ENCODE measurements at places on chromosomes 7 and 10.

DNA sequence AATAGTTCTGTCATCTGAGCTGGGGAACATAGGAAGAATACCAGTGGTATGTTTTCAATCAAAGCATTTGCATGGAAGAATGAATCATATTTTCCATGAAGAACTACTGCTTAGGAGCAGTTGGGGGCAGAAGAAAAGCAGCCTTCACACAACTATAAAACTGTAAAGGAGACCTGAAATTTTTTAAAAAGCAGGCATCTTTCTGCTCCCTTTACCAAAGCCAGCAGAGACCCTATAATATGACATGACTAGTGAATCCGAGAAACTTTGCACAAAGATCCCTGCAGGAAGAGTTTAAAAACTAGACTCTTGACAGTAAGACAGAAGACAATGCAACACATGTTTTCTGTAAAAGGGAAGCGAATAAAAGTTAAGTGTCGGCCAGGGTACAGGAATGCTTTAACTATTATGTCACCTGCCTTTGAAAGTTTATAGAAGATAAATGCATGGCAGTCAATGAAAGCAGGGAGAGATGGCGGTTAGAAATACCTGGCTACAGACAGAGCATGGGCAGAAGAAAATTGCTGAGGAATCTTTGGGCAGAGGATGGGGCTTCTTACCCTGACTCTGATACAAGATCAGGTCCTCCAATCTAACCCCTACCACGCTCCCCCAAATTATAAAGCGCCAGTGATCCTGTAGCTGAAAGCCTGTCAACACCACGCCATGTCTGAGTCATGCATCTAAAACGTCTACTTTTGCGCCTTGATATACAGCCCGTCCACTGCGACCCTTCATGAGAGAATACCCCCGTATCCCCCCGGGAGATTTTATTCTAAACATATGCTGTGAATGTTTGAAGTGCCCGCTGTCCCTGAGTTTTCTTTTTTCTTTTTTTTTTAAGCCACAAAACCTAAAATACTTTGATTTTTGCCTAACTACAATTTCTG is 93.1 kb downstream of the GLI3 start:
- no peak for DNase-seq

GRCh38 chr10:30883116-30883515 is 148.5 kb downstream of the ZNF438 start:
- no peak for DNase-seq

DNA sequence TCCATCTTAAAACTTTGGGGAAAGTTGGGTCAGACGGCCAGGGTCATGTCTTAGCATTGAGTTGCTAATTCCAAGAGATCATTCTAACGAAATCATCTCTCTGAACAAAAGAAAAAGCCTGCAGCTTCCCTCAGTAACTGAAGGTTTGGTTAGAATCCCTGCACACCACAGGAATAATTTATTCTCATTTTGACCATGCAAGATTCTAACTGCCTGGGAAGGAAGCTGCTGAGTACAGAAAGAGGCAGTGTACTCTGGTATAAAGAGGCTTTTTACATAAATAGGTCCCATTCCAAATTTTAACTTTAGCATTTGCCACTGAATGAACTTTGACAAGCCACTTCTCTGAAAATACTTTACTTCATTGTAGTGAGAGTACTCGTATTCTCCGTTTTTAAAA is 76.9 kb upstream of the RSBN1L start:
- no peak for DNase-seq

DNA sequence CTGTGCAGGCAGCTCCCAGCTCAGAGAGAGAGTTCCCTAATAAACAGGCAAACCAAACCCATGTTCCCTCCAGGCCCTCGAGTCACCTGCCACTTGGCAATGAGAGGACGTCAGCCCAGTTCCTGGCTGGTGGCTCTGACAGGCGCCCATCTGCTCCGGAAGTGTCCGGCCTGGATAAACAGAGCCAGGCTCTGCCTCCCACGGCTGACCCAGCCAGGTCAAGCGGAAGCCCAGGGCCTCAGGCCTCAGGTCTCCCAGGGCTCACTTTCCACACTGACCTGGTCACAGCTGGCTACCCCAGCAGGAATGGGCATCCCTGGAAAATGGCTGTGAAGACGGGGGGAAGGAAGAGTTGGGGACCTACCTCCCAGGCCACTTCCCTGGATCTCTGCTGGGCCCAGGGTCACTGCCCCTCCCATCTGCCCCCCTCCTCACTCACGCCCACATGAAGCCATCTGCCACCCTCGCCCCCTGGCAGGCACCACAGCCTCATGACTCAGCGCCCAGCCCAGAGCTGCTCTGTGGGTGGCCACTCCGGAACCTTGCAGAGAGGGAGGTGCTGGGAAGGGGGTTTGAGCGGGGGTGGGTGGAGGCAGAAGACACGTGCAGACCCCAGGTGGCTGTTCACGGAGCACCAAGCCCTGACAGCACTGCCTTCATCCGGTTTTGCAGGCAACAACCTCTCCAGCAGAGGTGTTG is 37.4 kb upstream of the DUSP5 start:
- peak; percentile 42 for DNase-seq

DNA sequence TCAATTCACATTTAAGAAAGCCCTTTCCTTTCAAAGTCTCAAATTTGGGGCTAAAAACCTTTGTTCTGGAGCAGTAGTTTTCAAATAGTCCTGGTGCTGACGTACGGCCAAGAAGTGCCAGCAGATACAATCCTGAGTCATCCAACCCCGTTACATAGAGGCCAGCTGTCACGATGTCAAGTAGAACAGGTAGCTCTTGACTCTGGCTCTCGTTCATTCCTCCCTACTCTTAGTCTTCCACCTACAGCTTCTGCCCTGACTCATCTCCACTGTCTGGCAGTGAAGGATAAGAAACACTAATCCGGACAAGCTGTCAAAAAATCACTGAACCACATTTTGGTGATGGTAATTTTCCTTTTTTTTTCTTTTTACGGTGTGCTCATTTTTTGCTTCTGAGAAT is 132.4 kb upstream of the PTN start:
- DNase-seq = no peak

DNA sequence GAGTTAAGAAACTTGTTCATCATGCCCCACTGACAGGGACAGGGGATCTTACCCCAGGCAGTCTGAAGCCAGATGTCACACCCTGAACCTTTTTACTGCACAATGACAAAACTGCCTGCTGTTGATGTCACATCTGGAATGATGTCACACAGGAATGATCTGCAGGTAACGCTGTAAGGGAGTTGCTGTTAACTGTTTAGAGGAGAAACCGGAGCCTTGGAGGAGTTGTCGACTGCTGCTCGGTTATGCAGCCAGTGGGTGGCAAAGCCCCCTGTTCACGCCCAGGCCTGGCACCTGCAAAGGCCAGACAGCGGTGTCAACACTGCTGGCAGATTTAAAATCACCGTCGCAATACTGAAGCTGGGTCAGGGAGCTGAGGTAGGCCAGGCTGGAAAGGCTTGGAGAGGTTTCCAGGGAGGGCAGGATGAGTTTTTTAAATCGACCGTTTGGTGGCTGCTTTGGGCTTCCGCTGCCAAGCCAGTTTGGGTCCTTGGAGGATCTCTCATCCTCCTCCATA is 10.0 kb upstream of the SLIT1 start:
- no peak for DNase-seq

DNA sequence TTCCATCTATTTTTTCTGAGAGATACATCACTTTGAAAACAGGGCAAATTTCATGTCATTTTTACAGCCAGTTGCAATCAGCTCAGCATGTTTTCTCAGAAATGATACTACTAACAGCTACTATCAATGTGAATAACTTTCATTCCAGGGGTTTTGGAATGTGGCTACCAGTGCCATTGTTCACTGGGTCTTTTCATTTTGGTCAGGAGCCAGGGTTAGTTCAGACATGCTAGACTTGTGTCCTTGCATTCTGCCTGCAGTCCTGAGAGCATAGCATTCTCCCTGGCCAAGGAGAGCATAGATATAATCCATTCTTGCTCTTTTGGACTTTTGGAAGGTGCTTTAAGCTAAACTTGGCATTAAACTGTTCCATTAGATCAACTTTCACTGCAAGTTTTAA is 160.9 kb upstream of the NEBL start:
- no peak for DNase-seq

DNA sequence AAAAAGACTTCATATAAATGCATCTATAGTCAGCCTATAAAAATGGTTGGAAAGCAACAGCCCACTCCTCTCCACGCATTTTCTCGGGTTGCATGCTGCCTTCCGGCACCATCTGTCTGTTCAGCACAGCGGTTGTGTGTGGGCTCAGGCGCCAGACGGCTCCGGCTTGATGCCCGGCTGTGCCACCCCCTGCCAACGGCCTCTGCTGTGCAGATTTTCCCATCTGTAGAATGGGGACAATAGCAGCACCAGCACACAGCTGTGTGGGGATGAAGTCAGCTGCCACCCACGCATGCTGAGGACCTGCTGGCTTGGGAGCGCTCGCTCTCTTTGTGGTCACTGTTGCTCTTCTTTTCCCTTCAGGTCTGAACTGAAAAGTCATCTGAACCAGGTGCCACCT is 19.5 kb downstream of the PRKAG2 start:
- DNase-seq = no peak

DNA sequence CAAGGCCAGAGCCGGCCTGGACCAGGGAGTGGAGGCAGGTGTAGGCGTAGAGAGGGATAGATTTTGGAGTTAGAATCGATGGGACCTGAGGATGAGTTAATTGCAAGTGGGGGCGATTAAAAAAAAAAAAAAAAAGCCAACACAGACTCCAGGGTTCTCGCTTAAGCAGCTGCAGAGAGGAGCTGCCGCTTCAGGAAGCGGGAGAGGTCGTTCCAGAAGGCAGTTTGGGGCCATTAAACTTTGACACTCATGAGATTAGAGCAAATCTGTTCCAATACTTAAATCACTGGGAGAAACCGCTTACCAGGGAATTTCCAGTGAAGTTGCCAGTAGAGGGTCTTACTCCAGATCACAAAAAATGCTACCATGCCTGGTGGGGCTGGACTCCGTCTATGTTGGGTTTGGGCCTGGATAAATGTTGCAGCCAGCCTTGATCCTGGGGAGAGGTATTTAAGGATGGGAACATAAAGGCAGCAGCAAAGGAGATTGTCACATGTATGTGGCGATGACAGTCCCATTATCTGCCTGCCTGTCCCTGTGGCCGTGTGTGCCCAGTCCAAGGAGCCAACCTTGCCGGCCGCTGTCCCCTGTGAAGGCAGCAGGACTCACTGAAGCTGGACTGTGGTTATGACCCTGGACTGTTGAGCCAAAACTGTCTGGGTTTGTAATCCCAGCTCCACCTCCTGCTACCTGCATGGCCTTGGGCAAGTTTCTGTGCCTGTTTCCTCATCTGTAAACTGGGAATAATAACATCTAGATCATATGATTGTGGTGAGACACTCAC is 23.9 kb upstream of the GRID1 start:
- no peak for DNase-seq

- DNase-seq = no peak
Measured at GRCh38 chr10:31099094-31099493, 67.4 kb upstream of the ZNF438 start.

DNA sequence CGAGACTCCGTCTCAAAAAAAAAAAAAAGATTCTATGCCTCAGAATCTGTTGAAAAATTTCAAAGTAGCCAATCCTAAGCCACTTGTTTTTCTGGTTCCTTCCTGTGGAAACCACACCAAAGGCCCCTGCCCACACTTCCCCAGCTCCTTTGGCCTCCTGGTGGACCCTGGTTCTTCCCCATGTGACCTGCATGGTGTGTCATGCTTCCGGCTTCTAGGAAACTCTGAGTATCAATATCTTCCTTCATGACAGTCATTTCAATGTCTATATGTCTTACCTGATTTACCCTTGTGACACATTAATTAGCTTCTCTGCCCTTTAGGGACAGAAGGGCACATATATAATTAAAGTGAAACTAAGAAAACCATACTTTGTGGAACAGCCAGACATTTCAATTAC is 80.4 kb upstream of the GRB10 start:
- DNase-seq = no peak

GRCh38 chr10:73647875-73648651 is 6.8 kb upstream of the MYOZ1 start:
- DNase-seq = no peak

- DNase-seq = no peak
Measured at GRCh38 chr10:110413903-110414547, 83.7 kb upstream of the DUSP5 start.

DNA sequence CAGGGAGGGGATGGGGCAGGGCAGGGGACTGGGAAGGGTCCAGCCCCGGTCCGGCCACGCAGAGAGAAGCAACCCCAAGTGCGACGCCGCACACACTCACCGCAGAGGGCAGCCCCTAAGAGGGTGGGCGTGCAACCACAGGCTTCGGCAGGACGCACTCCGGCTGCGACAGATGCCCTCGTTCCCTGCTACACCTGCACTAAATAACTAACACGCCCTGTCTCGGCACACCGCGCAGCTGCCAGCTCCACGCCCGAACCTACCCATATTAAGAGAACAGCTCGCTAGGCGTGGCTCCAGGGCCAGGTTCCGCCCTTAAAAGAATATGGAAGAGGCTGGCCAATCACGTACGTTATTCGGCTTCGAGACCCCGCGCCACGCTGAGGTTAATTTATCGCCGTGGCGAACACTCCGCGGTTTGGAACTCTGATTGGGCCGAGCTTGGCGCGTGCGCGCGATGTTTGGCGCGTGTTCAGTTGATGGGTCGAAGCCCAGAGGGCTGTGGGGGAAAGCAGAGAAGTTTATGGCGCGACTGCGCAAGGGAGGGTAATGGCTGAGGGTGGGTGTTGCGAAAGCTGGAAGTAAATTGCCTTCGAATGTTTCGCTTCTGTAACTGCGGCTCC is 91.1 kb downstream of the OR13A1 start:
- DNase-seq = no peak

GRCh38 chr10:11472158-11472753 is 139.2 kb downstream of the USP6NL start:
- peak; percentile 70 for DNase-seq

DNA sequence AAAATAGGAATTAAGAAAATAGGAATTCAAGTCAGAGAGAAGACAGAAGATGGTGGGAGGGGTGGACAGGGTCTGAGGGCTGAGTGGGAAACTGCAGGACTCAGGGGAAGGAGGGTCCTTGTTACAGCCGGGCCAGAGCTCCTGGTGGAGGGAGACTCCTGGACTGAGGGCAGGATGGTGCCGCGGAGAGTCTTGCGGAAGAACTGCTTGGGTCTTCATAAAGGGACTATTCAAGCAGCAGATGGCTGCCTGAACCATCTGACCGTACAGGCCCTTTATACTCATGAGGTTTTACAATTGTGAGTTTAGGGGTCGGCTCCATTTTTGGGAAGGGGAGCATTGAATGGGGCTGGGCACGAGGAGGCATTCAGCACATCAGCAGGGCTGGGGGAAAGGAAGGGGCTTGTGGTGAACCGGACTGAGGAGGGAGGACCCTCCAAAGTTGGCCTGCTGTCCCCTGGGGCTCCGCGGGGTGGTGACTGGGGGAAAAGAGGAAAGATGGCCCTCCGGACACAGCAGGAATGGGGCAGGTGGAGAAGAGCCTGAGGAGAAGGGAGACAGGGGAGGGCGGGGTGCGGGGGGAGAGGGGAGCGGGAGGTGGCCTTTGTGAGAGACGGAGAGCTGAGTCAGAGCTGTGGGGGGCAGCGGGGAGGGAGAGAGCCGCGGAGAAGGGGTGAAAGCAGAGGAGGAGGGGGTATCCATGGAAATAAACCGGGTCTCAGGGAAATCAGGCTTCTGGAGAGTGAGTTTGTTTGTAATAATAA is 1.5 kb downstream of the FAM131B start:
- DNase-seq = no peak

All from stimulated activated CD4-positive, alpha-beta T cell treated with anti-CD3 and anti-CD28 coated beads, Interleukin-4, amount 100 ng/mL, for 1 hour (primary cell).